Natural killer cell (primary cell): ENCODE measurements at places on chromosomes 7 and 10.
A peak's percentile ranks its signal among the peaks of the same experiment; 100 is the strongest.

DNA sequence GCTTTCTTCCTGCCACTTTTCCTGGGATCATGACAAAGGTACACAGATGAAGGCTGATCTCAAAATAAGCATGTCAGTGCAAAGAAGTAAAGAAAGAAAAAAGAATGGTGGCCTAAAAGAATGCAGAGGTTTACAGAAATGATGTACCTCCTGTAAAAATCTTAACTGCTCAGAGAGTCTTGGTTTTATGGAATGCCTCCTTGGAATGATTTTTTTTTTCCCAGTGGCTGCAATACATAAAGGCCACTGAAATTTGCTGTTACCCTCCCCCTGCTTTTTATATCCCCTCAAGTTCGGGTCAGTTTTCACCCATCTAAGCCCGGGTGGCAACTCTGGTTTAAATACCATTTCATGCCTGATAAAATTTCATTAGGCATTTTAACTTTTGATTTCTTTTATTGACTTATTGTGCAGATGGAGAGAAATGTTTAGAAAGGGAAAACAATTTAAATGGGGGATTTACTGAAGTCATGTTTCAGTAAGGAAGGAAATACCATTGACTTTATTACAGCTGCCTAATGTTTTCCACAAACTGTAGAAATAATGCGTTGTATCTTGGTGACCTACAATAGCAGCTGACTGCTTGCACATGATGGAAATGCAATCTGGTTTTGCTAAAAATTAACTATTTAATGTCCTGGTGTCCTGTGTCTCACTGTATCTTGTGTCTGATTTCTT is 102.5 kb downstream of the SAMD9 start:
- no peak for DNase-seq

- no peak for DNase-seq
Observed at GRCh38 chr7:17486835-17487234, 188.4 kb downstream of the AHR start.

DNA sequence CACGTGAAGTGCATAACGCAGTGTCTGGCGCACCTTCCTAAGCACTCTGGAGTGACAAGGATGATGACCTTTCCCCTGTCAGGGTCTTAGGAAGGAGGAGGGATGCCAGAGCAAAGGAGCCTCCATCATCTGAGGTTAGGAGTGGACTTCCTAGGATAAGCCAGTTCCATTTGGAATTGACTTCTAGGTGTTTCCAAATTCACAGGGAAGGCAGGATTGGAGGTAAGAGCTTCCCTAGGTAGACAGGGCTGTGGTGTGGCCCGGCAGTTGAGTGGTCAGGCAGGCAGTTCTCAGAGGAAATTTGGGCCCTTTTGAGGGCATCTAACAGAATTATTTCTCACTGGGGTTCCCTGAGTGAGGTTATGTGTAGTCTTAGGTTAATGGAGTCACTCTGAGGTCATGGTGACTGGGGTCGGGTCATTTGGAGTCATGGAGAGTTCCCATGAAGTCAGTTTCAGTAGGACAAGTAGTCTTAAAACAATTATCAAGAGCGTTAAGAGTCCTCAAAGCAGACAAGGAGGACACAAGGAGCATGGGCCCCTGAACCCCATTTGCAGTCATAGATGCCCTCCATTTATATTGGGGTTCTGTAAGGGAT is 8.2 kb downstream of the PPIF start:
- DNase-seq = no peak

DNA sequence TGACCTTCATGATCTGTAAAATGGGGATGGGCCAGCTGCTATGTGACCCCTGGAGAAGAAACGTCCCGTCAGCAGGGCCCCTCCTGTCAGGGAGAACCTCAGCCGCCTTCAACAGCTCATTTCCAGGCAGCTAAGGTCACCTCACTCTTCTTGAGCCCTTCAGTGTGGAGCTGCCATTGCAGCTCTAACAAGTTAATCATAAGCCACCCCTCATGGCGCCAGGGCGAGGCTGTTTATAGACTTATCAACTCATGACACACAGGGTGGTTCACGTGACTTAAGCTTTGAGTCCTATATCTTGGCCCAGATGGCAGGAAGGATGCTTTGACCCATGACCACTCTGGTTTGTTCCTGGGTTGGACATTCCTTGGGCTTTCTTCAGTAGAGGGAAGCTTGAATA is 315.1 kb downstream of the TNS3 start:
- DNase-seq = no peak

- DNase-seq = no peak
Observed at GRCh38 chr7:130554481-130554880, 62.6 kb downstream of the MEST start.

DNA sequence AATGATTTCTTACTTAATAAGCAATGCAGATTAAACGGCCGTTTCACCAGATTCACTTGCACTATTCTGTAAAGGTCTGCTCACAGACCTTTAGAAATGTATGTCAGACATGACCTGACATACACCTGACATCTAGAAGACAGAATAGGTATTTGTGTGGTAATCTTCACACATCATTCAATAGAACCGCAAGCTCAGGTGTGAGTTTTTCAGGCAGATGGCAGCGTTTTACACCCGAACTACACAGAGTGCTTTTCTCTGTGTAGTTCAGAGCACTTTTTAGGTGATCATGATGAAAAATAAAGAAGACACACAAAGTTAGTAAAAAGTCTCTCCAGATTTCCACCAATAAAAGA is 63.2 kb downstream of the PRKCQ start:
- peak; percentile 60 for DNase-seq

DNA sequence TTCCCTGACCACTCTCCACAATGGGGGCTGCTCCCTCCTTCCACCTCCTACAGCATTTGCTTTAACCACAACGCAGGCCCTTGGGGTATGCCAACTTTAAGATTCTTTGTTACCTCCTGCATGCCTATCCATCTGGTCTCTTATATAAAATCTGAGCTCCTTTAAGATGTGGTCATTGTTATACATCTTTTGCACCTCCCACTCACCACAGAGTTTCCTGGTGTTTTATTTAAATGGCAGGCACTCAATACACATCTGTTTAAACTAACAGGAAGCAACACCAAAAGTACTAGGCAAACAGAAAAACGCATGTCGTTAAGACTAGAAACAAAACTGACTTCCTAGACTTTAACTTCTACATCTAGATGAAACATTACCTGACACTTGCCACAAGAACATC is 36.3 kb downstream of the SLC25A13 start:
- peak; percentile 76 for DNase-seq

- DNase-seq = peak; percentile 75
Observed at GRCh38 chr7:130831817-130832481, 97.9 kb upstream of the KLF14 start.

DNA sequence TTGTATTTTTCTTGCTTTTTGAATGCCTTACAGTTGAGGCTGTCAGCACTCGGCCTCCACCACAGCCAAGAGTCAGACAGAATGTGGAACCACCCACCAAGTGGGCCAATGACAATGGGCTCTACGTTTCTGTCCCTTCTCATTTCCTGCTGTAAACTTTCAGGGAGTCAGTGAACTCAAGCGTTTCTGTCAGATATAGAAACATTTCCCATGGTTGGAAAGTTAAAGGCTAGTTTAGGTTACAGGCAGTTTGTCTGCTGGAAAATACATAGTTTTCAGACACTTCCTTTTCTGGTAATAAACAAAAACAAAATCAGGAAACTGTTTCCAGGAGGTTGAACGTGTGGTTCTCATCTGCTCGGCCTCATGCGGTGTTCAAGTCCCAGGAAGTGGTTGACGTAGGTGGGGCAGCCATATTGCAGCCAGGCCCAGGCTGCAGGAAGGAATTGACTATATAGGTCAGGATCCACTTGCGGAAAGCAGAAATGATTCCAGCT is 245.1 kb downstream of the CAMK1D start:
- DNase-seq = no peak

GRCh38 chr7:21086688-21087087 is 300.0 kb upstream of the SP8 start:
- no peak for DNase-seq

DNA sequence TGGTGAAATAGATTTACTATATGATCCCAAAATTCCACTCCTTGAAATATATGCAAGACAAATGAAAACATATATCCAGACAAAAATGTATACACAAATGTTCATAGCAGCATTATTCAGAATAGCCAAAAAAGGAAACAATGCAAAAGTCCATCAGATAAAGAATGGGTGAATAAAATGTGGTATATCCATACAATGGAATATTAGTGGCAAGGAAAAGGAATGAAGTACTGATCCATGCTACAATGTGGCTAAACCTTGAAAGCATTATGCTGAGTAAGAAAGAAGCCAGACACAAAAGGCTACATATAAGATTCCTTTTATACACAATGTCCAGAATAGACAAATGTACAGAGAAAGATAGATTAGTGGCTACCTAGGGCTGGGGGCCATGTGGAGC is 225.5 kb downstream of the PLXNA4 start:
- no peak for DNase-seq

DNA sequence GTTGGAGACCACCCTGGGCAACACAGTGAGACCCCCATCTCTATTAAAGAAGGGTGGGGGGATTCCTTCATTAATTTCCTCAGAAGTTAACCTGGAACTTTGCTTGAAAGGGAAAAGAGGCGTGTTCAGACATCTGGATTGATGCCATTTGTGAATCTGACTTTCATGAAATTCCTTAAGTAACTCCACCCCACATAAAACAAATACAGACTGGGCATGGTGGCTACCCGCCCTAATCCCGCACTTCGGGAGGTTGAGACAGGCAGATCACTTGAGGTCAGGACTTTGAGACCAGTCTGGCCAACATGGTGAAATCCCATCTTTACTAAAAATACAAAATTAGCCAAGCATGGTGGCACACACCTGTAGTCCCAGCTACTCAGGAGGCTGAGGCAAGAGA is 75.0 kb downstream of the EEPD1 start:
- no peak for DNase-seq

DNA sequence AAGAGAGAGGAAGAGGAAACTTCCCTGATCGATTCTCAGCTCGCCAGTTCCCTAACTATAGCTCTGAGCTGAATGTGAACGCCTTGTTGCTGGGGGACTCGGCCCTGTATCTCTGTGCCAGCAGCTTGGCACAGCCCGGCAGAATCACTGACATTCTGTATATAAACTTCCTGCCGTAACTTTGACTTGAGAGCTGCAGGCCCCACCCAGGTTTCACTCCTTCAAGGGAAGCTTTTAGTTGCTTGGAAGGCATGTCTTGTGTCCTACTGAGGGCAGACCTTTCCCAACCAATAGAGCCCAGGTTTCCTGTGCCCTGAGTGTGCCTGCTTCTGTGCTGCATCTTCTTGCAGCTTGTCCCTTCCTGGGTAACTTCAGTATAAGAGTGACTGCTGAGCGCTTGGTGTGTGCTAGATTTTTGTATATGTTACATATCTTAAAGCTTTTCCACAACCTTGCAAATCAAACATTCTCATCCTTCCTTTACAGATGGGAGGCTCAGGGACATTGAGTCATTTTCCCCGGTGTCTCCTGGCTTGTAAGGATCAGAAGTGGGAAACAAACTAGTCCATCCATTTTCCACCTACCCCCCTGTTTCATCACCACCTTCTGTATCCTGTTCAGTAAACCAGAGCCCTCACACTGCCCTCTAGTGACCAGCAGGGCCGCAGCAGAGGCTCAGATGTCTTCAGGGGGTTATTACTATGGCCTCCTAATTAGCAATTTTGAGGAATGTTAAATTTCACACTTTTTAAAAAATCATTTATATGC is 225.2 kb upstream of the PRSS58 start:
- DNase-seq = no peak

DNA sequence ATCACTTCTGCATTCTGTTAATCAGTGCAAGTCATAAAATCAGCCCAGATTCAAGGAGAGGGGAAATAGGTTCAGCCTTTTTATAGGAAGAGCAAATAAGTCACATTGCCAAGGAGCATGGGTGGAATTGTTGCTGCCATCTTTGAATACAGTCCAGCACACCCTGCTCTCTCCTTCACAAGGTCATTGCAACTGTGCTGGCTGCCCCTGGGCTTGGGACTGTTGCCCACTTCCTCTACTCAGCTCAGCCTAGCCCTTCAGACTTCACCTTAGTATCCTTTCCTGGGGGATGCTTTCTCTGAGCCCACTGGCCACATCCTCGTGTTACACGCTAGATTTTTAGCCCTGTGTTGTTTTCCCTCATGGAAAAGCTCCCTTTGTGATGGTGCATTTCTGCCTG is 527.7 kb downstream of the GALNT17 start:
- no peak for DNase-seq

DNA sequence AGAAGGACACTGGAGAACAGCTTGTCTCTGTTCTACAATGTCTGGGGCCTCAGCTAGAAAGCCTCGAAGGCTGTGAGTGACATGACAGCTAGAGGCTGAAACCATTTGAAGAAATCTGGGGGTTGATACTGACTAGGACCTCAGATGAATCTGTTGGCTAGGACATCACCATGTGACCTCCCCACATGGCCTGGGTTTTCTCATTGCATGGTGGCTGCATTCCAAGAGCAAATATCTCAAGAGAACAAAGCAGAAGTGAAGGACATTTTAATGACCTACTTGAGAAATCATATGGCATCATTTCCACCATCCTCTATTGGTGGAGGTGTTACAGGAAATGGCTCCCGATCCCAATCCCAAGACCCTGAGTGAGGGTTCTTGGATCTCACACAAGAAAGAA is 450.6 kb upstream of the AUTS2 start:
- no peak for DNase-seq
